ENCODE measurements at places on chromosomes 5 and 9. TPM values are rescaled to one million over a fixed set of nuclear protein-coding genes. Genes with fewer than 3 reads are reported as not detected.
A peak's percentile ranks its signal among the peaks of the same experiment; 100 is the strongest.

WWC1 gene
- total RNA-seq: 4.2 TPM

IFNA13 gene
- not detected for total RNA-seq

DNA sequence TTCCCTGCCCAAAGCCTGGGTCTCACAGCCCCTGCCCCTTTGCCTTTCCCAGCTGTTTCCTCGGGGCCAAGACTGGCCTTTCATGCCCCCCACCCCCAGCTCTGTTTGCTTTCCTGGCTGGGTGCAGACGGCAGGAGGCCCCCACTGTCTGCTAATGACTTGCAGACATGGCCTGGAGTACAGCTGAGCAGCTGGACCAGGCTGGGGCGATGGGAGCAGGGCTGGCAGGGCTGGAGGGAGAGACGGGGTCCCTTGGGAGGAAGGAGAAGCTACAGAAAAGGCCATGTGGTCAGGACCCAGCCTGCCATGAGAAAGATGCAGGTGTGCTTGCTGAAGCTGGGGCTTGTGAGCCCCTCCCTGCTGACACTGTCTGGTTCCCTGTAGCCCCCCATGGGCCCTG, 28.3 kb upstream of the GFPT2 start:
- no peak for DNase-seq

PIP5KL1 gene
- 2.2 TPM for total RNA-seq

DNA sequence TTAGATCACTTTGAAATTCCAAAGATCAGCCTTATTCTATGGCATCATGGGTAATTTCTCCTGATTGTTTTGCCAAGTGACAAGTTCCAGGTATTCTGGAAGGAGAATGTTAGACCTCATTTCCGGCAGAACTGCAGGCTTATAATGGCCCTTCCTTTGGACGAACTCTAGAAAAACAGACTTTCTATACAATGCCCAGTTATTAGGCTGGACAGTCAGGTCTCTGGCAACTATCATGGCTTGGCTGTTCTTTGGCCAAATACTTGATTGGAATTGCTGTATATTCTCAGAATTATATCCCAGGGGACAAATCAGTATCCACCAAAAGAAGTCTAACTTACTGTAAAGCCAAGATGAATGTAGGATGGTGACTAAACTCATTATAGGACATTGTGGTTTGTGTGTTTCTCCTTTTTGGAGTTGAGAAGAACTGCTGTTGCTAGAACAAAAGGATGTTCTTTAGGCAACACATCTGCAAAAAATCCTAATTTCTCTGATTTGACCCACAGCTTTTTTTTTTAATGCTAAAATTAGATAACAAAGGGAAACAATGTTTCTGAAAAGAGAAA, 69.0 kb downstream of the ADAMTSL1 start:
- no peak for DNase-seq

DNA sequence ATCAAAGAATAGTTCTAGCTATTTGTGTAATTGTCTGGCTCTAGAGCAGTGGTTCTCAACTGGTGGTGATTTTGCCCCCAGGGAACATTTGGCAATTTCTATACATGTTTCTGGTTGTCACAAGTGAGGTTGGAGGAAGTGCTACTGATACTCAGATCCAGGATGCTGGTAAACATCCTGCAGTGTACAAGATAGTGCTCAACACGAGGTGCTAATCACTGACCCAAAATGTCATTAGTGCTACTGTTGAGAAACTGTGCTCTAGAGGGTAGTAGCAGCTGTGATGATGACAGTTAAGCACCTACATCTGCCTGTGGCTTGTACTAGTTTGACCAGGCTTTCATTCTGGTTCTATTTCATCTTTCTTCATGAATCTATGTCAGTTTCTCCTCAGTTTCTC, 22.1 kb downstream of the LRRC19 start:
- no peak for DNase-seq

DNA sequence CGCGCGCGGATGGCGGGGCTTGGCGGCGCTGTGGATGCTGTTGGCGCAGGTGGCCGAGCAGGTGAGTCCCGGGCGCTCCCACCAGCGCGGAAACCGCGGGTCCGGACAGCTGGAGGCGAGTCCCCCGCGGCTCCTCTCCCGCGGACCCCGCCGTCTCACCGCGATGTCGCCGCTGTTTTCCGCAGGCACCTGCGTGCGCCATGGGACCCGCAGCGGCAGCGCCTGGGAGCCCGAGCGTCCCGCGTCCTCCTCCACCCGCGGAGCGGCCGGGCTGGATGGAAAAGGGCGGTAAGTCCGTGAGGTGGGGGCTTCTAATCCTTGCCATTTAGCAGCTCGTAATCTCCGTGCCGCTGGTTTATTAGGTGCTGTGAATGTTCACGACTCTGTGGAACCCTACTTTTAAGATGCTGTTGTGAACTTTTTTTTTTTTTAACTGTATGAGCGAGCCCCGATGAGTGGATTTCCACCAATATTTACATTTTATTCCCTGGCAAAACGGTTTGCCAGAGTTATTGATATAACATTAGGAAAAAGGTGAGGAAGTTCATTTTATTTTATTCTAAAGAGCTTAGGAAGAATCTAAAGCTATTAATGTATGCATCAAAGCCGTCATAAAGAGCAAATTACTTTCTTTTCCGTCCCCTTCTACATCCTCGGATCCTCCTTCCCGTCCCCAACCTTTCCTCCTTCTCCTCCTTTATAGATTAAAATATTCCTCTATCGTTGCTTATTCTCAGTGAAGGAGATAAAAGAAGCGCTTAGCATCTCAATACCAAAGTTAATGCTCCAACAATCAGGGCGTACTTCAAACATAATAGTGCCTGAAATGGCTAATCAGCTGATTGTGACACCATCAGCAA, 579 bp downstream of the ADAMTS16 start:
- DNase-seq: no peak

DNA sequence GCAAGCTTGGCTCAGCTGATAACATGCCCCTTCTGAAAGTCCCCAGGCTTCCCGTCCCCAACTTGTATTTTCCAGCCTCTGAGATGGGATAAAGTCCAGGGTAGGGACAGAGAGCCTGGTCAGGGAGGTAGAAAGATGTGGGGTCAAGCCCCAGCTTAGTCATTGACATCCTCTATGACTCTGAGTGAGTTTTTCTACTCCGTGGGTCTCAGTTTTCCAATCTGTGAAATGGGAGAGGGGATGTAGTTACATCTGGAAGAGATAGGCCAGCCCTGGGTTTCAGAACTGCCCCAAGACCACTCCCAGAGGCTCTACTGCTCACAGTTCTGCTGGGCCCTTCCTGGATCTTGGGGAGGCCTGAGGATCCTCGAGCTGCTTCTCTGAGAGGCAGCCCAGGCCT, 3.1 kb downstream of the GPRIN1 start:
- DNase-seq: no peak

DNA sequence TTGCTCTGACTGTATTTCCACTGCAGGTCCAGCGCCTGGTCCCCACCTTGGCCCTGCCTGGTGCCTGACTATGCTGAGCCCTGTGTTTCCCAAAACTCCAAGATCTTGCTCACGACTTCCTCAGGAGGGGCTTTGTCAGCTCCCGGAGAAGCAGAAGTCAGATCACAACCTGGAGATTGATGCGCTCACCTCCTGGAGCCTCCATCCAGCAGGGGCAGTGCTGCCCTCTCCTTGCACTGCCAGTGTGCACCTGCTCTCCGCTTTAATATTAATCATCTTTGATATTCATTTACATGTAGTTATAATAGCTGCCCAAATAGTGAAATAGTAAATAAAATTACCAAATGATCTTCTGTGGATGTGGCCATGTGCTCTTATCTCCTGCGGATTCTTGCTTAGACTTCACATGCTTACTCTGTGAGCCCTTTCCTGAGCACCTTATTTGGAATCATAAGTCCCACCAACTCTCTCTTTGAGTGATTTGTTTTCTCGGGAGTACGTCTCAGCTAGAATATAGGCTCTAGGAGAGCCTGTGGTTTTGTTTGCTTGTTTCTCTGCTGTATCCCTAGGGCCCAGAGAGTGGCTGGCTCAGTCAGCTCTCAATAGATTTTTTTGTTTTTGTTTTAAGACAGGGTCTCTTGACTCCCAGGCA, 17.4 kb downstream of the MAML1 start:
- DNase-seq: peak; percentile 68

DNA sequence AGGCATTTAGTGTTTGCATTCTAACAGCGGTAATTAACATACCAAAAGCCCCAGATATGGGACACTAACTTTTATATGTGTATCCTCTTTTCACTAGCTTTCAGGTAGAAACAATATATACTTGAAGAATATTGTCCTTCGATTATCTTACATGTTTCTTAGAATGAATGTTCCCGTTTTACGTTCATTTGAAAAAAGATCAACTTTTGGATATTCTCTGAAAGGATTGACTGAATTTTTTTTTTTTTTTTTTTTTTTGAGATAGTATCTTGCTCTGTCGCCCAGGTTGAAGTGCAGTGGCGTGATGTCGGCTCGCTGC, 32.2 kb upstream of the FSD1L start:
- no peak for DNase-seq

PTPN3 gene
- 6.3 TPM for total RNA-seq
